ENCODE measurements at places on chromosomes 7 and 10.

DNA sequence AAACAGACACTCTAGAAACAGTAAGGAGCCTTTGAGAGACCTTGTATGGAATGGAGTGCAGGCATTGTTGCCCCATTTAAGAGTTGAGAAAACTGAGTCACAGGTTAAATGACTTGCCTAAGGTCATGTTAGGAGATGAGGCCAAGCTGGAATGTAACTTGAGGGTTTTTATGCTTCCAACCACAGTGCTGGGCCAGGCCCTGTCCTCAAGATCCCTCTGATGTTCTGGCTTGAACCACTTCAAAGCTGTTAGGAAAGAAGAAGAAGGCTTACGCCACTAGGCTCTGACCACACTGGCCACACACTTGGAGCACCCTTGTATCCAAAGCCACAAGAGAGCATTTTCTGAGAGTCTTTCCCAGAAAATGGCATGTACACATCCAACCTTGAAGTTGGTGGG, 42.7 kb downstream of the PLAU start:
- no peak for DNase-seq

GRCh38 chr10:123013456-123014419, 4.9 kb downstream of the ACADSB start:
- DNase-seq, result no peak

DNA sequence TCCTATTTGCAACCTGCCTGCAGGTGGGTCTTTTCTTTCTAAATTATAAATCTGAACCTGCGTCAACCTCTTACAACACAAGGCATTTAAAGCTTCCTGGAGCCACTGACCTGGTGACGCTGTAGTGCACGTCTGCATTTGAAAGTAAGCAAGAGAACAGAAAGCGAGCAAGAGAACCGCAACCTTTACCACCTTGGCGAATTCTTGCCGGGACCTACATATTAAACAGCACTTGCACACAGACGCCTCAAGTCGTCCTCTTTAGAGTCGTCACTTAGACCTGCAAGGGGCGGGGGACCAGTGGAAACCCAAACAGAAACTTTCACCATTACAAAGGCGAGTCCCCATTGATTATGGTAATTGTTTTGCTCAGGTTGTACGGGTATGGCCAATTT, 9.5 kb downstream of the GLI3 start:
- no peak for DNase-seq

DNA sequence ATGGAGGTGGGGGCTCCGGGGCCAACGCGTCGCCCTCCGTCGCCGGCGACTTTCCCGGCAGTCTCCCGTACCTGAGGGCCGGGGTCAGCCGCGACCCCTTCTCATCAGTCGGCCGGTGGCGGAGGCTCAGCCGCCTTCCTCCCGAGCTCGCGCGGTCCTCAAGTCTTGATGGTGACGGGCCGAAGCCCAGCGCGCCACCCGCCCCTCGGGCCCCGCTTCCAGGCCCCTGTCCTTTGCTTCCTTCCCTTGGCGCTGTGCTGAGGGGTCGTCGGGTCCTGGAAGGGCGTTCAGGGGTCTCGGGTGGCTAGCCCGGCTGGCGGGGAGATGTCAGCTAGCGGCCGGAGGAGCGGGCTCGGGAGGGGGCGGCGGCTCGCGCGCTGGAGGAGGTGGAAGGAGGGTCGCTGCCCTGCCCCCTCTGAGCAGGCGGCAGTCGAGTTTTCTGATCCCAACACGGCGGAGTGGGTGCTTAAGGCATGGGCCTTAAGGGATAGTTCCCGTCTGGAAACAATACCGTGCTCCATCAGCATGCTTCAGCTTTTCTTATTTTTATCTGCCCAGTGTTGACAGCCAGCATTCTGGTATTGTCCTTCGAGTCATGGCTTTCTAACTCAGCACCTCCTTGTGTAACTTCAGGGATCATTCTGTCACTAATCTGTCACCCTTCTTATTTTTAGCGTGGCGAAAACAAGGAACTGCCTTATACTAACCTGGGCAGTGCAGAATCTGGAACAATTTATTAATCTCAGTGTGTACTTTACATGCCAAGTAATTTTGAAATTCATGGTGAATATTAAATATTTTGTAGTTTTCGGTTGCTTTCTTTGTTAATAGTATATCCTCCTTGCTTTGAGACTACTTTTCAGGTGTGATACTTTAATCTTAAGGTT, 748 bp downstream of the PHTF2 start:
- peak; percentile 63 for DNase-seq

DNA sequence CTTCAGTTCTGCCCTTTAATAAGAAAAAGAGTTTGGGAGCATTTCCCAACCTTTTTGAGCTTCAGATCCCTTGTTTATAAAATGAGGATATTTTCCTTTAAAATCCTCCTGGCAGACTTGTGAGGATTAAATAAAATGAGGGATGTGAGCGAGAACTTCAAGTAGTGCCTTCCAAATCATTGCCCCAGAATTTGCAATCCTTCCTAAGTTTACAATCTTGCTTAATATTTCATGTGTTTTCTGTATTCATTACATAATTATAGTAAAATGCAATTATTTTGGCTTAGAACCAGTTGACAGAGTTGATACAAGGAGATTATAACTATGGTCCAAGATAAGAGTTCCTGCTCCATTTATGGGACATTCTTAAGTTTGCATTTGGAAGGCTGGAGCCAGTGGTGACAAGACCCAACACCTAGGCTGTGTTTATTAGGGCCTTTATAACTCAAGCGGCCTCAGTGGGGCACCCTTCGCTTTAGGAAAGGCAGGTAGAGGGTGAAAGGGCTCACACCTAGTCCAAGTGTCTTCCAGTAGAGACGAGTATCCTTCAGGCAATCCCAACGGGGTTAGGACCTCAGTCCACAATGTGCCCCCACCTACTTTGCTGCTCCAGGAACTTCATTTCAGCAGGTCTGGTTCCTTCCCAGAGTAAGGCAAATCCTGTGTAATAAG, 317.5 kb downstream of the WDR11 start:
- DNase-seq, result no peak

GRCh38 chr7:155508376-155509358, 37.7 kb downstream of the CNPY1 start:
- DNase-seq, result no peak

- peak; percentile 57 for DNase-seq
Observed at GRCh38 chr7:33905389-33906032, at the start of gene BMPER. TSS of gene BMPER (plus strand) at chr7:33905539. CDS start at chr7:33905614, 75 bp downstream.

GRCh38 chr10:63605197-63605967, 84.2 kb downstream of the REEP3 start:
- no peak for DNase-seq

DNA sequence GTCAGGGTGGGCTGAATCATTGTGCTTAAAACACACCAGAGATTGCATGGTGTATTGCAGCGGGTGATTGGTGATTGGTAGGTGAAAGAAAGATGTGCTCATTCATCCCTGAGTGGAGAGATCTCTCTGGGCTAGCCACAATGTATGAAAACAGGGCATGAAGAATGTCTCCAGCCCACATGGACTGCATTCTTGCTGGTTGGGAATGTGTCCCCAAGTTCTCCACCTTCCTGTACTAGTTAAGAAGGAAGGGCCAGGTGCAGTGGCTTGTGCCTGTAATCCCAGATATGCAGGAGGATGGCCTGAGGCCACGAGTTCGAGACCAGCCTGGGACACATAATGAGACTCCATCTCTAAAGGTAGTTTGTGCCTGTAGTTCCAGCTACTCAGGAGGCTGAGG, 113.8 kb upstream of the LANCL2 start:
- no peak for DNase-seq

DNA sequence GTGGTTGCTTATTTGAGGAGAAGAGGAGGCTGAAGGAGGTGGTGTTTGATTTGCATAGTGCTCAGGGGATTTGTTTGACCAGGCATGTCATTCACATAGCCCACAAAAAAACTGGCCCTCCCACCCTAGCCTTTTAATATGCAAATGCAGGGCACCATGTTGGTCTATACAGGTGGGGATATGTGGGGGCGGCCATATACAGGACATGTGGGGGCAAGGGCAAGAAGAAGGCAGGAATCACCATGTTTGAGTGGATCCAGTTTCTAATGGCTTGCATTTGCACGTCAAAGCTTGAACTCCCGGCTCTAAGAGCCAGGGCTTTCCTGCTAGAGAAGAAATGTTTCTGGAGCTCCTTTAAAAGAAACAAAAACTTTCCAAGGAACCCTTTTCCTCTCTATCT, 541.0 kb downstream of the ZWINT start:
- no peak for DNase-seq

GRCh38 chr10:111988646-111989045, 194.9 kb downstream of the GPAM start:
- DNase-seq, result no peak

GRCh38 chr7:72476608-72477305, 64.6 kb upstream of the CALN1 start:
- DNase-seq, result no peak

DNA sequence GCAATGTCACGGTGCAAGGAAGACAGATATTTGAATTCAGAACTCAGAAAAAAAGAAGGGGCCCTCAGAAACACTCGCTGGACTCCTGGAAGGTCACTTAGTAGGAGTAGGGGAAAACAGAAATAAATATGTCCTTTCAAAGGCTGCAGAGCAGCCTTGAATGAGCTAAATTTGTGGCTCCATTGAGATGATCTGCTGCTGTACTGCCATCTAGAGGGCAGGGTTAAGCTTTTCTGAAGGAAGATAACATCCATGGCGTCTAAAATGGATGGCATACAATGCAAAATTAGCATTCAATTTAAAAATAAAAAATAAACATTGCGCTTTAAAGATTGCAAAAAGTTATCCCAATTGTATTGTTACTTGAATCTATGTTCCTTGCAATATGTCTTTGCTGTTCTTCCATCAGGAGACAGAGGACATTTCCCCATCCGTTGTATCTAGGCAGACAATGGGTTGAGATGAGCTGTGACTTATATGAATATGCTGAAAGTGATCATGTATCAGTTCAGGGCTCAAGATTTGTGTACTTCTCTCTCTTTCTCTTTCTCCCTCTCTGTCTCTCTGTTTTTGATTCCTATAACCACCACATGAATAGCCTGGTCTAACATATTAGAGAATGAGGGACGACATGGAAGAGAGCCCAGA, 642.2 kb downstream of the SH2D4B start:
- no peak for DNase-seq

- no peak for DNase-seq
Observed at GRCh38 chr7:148799893-148800555, 84.1 kb downstream of the EZH2 start.

- peak; percentile 46 for DNase-seq
Observed at GRCh38 chr7:38105874-38106483, 72.1 kb upstream of the STARD3NL start.

GRCh38 chr7:67842571-67842970, 845.9 kb downstream of the TYW1 start:
- no peak for DNase-seq

DNA sequence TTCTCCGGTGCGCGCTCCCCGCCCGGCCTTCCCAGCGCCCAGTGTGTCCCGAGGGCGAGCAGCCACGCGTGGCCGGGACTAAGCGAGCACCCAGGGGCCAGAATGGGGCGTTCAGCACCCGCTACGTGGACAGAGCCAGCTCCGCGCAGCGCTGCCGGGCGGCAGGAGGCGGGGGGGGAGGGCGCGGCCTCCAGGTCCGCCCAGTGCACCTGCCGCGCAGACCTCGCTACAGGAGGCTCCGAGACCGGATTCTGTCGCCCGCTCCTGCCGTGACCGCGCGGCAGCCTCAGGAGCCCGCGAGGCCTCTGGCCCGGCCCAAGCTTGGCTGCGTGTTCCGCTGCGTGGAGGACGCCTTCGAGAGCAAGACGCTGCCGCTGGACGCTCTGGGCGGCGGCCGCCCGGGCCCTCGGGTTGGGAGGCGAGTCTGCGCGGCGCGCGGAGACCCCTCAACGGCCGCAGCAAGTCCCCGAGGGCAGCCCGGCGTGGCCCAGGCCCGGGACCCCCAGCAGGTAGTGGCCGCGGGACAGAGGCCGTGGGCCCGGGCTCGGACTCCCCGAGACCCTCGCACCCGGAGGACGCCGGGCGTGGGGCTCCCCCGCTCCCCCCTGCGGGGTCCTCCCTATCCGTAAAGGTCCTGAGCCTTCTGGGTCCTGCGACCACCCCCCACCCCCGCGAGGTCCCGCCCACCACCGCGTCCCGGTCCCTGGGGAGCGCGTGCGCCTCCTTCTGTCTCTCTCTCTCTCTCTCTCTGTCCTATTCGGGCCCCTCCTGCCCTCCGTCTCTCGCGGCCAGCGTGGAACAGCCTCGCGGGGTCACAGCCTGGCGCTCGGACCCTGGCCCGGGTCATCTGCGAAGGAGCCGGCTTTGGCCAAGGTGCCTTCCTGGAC, 904 bp upstream of the DPYSL4 start:
- peak; percentile 88 for DNase-seq

DNA sequence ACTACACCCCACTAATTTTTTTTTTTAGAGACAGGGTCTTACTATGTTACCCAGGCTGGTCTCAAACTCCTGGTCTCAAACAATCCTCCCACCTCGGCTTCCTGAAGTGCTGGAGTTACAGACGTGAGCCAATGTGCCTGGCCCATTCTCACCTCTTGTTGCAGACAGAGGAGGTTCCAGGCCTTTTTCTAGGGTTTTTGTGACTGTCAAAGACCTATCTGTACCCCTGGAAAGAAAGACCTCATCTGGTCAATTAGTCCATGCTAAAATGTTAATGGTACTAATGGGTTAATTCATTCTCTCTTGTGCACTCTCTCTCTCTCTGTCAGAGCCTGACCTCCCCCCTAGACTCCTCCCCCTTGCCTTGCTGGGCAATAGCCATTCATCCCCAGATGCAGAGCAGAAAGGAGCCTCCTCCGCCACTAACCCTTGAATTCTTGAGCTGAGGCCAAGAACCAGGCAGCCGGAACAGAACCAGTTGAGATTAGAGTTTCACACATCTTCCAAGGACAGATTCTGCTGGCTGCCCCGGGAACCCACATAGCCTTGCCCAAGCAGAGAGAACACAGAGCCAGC, 209.7 kb downstream of the SKIDA1 start:
- peak; percentile 79 for DNase-seq

DNA sequence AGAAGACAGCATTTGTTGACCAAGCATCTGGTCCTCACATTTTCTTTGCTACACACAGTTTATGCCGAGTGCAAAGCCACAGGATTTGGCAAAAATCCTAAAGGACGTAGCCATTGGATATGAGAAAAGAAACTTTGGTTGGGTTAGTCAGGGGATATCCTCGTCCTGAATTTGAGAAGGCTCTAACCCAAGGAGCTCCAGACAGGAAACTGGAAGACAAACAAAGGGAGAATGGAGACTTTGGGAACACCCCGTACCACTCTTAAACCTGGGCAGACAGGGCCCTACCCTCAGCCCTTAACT, 146.6 kb upstream of the FRMD4A start:
- no peak for DNase-seq

GRCh38 chr10:116056445-116057293, 216.3 kb downstream of the GFRA1 start:
- DNase-seq, result no peak

DNA sequence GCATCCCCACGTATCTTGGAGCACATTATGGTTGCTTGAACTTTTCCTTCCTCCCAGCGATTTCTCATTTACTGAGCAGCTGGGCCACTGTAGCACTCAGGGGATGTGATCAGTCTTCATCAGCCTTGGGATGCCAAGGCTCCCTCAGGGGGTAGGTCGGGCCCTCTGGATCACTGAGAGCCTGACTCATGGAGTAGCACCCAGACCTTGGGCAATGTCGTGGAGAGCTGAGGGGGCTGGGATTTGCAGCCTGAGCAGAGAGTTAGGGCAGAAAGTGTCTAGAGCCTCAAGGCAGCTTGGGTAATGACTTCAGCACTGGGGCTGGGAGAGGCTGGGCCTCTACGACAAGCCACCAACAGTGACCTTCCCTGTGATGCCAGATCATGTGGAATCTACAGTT, 86.5 kb upstream of the CXCL12 start:
- DNase-seq, result no peak

GRCh38 chr10:67818323-67818722, 19.7 kb downstream of the DNAJC12 start:
- no peak for DNase-seq

GRCh38 chr7:28483112-28483511, 70.8 kb downstream of the CREB5 start:
- no peak for DNase-seq

GRCh38 chr10:35398355-35398754, 62.0 kb downstream of the CCNY start:
- no peak for DNase-seq

All from T47D (cell line).